Central memory CD4-positive, alpha-beta T cell (primary cell): ENCODE measurements at places on chromosomes 7 and 10.

DNA sequence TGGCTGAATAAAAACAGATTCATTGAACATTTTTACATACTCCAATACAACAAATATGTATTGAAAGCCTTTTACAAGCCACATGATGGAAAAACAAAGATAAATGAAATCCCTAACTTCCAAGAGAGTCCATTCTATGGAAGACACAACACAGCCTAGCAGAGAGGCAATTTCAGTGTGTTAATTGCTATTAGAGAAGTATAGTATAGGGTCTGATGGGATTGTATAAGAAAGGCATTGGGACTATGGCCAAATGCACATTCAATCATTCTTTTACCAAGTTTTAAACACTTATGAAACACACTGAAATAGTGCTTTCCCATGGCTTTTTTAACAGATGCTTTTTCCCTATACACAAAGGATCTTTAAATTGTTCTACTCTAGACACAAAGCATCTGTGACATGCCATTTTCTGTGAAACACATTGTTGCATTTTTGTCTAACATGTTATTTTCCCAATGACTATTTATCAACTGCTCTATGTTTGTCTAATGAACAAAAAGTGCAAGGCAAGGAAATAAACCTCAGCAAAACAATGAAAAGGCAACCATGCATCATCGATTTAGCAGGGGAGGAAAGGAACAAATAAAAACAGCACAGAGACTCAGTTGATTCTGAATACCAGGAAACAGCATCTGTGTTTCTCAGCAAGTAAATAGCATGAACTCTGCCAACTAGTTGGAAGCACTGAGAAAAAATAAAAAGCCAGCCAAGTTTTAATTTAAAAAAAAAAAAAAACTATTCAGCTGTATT is 42.4 kb upstream of the PHYHIPL start:
- DNase-seq = no peak

DNA sequence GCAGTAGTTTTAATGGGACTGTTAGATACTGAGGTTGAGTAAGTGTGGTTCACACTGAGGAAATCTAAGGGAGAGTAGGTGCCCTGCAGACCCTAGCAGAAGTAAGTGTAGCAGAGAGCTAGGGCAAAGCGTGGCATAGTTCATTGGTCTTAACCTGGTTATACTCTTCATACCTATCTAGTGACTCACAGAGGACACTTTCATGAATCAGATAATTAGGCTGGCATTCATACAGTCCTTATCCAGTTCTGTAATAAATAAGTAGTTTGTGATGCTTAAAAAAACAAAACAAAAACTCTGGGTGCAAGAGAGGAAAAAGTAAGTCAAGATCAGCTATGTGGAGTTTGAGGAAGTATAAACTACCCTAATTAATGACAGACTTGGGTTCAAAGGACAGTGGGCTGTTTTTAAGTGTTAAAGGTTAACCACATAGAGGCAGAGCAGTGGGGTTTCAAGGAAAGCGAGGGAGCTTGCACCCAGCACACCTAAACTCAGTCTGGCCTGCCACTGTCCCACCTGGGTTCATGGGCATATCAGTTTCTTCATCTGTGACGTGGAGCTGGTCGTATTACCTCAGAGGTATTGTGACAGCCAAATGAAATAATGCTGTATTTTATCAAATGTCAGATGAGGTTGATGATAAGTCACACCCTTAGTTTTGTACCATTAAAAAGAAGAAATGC is 27.1 kb downstream of the LMTK2 start:
- no peak for DNase-seq

DNA sequence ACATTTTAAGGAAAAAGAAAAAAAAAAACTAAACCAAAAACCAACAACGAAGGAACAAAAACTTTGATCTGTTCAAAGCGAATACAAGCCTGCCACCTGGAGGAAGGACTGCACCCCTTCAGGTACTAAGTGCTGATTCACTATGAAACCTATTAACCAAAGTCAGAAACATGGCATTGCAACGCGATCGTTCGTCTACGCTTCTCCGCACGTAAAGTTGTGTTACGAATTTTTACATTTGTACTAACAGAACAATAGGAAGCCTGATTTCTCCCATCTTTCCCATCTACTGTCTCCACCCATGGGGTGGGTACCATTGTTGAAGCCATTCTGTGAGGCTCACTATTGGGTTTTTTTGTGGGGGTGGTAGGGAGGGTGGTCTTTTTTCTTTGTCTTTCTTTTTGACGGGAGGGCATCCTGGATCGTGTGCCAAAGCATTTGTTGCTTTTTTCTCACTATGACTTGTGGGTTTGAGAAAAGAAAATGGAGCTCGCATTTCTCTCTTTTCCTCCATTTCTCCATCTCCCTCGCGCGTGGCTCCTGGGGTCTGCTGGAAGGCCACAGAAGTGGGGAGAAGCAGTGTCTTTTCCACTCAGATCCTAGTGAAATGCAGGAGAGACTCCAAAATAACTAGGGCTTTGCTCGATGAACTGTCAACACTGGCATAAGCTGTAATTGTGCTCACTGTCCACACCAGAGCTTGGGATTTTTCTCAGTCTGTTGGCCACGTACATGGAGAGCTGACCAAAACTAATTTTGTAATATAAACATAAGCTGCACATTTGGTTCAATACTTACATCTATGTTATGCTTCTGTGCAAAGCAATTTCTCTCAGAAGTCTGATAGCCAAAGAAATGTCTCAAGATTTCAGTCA is 100.9 kb upstream of the YAE1 start:
- peak; percentile 2 for DNase-seq

- DNase-seq = no peak
Measured at GRCh38 chr10:129038522-129038921, 428.5 kb upstream of the MGMT start.

DNA sequence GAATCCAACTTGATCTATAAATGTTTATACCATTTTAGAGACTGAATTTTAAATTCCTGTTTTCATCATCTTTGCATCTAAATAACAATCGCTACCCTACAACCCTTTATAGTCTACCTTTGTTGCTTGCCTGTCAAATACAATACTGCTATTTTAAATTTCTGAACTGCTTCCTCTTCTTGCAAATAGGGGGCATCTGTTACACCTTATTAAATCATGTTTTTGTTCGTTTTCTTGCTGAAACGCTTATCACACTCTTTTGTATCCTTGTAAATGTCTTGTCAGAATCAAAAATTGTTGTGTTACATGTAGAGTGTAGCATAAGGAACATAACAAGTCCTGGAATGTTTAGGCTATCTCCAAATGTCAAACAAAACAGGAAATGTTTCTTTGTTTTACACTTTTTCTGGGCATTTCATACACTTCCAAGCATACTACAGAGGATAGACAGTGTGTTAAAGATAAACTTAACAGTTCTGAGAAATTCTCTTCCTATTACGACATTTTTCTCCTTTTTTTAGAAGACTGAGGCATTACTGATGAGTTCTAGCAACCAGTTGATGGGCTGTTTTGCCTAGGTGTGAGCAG is 281.3 kb downstream of the GPR158 start:
- DNase-seq = no peak

GRCh38 chr10:4018054-4018511 is 233.1 kb upstream of the KLF6 start:
- DNase-seq = no peak

DNA sequence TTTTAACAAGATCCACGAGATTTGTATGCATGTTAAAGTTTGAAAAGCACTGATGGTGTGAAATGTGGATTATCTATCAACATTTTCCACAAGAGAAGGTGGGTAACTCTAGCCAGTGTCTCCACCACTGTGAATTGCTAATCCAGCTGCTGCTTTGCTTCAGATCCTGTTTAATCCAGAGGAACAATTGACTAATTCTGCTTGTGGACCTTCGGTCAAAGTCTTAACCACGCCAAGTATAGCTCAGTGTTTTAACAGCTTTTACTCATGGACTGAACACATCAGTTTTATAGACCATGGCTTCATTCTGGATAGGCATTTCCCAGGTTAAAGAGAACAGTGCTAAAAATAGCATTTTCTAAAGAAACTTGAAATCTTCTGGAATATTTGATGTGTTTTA is 23.5 kb downstream of the ADK start:
- no peak for DNase-seq

DNA sequence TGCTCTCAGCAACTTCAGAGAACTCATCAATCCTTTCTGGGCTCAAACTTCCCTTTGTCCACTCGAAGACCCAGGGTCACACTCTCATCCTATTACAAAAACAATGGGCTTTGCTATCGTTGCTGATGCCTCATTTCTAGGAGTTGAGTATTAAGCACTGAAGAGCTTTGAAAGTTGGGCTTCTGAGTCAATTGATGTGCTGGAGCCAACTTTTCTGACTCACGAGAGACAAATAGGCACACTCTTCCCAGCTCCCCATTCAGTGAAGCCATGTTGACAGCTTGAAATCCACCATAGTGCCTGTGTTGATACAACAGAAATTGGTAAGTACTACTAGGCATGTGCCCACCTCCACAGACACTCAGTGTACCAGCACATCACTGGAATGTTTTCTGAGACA is 97.5 kb upstream of the PRSS58 start:
- DNase-seq = no peak

GRCh38 chr10:124348801-124349200 is 69.9 kb downstream of the OAT start:
- DNase-seq = no peak

- no peak for DNase-seq
Measured at GRCh38 chr10:36573246-36573645, 552.2 kb upstream of the ANKRD30A start.

GRCh38 chr7:103149808-103150180 is 895 bp upstream of the NAPEPLD start:
- DNase-seq = no peak

- DNase-seq = no peak
Measured at GRCh38 chr10:75197906-75198305, 12.7 kb upstream of the VDAC2 start.

GRCh38 chr10:16728266-16728665 is 89.0 kb downstream of the RSU1 start:
- DNase-seq = no peak

DNA sequence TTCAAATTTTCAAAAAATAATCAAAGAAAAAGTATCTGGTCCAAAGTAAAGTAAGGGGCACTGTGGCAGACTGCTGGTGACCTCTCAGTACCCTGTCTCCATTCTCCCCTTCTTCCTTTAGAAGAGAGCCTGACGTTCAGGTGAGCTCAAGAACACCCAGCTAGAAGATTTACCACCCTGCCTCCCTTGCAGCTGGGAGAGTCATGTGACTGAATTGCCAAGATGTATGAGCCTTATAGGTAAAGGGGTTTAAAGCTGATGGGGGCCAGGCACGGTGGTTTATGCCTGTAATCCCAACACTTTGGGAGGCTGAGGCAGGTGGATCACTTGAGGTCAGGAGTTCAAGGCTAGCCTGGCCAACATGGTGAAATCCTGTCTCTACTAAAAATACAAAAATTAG is 86.3 kb upstream of the NANOS1 start:
- no peak for DNase-seq
